NCI-H460 (cell line): ENCODE measurements at places on chromosomes 6 and 20. TPM values are rescaled to one million over a fixed set of nuclear protein-coding genes. Genes with fewer than 3 reads are reported as not detected.

DNA sequence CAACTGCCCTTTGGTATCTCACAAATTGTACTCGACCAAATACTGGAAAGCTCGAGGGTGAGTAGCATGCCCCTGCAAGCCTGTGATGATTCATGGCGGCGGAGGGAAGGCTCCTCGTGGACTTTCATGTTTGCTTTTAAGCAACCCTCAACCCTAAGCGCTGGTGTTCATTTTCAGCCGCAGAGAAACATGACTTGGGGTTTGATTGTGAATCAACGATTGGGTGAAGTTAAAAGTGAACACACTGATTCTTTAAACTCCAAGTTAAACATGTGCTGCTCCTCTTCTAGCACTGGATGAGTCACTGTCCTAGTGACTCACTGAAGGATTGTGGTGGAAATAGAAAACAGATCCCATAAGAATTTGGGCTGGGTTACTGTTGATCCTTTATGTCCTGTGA lies 8.3 kb downstream of the CD109 start:
- DNase-seq, result peak; percentile 40

- peak; percentile 94 for DNase-seq
Observed at GRCh38 chr6:30742316-30743098, at the start of gene FLOT1. FLOT1 (minus strand) TSS chr6:30742687; CDS start chr6:30742189, 498 bp downstream.

- no peak for DNase-seq
Observed at GRCh38 chr6:78829407-78829806, 37.9 kb upstream of the IRAK1BP1 start.

DNA sequence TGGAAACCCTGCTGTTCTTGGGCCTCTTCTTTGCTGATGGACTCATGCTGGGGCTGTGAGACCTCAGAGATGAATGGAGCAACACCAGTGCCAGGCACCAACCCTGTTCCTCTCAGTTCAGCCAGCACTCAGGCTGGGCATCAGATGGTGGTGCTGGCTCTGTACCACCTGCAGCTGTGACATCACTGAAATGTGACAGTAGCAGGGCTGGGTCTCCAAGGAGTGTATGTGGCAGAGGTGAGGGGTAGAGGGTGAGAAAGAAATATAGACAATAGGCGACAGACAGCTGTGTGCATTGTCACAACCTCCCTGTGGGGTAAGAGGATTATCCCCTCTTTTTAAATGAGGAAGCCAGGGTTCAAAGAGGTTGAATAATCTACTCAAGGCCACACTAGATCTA lies at the start of gene TP53TG5:
TSS of gene TP53TG5 (minus strand) at position 135 of the 400 bp plus-strand sequence. CDS start at position 46, 89 bp downstream.
- DNase-seq, result no peak

- DNase-seq, result no peak
Observed at GRCh38 chr6:15254070-15254975, 8.5 kb downstream of the JARID2 start.

- DNase-seq, result no peak
Observed at GRCh38 chr6:15507221-15507620, 155.6 kb downstream of the DTNBP1 start.

GRCh38 chr6:17971128-17972073 lies 16.0 kb downstream of the KIF13A start:
- DNase-seq, result no peak

GRCh38 chr20:2469991-2470422 lies 582 bp downstream of the SNRPB start:
- no peak for DNase-seq

- DNase-seq, result peak; percentile 33
Observed at GRCh38 chr6:87393026-87393622, 14.6 kb upstream of the CFAP206 start.

DNA sequence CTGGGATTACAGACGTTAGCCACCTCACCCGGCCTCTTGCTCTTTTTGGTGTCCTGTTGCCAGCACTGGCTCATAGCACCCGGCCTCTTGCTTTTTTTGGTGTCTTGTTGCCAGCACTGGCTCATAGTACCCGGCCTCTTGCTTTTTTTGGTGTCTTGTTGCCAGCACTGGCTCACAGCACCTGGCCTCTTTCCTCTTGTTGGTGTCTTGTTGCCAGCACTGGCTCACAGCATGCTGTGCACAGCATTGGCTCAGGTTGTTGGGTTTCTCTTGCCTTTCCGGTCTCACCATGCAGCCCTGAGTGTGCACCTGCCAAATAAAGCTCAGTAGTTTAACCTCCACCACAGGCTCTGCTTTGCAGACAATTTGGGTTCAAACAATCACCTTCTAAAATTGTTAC lies 208.2 kb downstream of the THBS2 start:
- DNase-seq, result no peak

GRCh38 chr20:36219671-36220220 lies 16.5 kb upstream of the AAR2 start:
- no peak for DNase-seq

DNA sequence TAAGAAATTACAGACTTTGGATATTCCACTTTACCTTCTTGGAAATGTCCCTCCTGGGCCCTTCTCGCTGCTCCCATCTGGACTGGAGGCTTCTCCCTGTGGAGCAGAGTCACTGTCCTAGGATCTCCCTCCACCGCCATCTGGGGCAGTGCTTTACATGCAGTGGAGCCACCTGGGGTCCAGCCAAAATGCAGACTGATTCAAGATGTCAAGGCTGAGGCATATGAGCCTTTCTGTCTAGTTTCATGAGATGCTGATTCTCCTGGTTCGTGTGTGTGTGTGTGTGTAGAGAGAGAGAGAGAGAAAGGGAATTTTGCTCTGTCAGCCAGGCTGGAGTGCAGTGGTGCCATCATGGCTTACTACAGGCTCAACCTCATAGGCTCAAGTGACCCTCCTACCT lies 14.9 kb downstream of the MICA start:
- no peak for DNase-seq

GRCh38 chr6:6350696-6351095 lies 30.2 kb upstream of the F13A1 start:
- DNase-seq, result no peak

DNA sequence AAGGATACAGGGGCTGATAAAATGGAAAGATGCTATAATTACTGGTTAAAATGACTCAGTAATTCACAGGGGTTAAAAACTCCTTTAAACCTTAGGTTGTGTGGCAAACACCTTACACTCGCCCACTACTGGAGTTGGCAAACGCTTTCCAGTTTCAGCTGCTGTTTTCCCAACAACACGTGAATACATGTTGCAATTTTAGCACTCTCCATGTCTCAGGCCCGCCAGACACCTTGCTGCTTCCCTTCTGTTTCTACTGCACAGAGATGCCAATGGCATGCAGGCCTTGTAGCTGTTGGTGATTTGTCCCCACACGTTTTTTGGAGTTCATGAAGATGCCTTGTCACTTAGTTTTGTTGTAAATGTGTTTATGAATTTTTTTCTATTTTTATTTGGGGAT lies 5.3 kb upstream of the TTPAL start:
- no peak for DNase-seq

- DNase-seq, result peak; percentile 93
Observed at GRCh38 chr20:381581-382290, 1.2 kb downstream of the TRIB3 start.

DNA sequence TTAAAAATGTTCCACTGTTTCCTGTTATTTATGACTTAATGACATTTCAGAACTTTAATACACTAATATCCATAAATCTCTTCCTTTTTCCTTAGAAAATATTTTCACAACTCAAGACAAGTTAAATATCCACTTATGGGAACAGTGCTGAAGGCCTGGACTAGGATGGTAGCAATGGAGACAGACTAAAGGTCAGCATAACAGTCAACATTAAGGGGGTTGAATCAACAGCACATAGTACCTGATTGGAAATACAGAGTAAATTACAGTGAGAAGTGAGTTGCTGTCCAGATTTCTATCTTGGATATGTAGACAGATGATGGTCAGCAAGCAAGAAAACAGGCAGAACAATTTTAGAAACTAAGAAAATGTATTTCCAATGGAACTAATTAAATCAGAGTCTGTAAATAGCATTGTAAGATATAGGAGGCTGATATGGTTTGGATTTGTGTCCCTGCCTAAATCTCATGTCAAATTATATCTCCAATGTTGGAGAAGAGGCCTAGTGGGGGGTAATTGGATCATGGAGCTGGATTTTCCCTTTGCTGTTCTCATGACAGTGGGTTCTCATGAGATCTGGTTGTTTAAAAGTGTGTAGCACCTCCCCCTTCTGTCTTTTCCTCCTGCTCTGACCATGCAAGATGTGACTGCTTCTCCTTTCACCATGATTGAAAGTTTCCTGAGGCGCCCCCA lies 682.7 kb downstream of the MAFB start:
- DNase-seq, result no peak

GRCh38 chr6:33015798-33016197 lies 6.4 kb upstream of the HLA-DOA start:
- no peak for DNase-seq

- no peak for DNase-seq
Observed at GRCh38 chr6:125489579-125490285, 188.0 kb upstream of the HDDC2 start.

DNA sequence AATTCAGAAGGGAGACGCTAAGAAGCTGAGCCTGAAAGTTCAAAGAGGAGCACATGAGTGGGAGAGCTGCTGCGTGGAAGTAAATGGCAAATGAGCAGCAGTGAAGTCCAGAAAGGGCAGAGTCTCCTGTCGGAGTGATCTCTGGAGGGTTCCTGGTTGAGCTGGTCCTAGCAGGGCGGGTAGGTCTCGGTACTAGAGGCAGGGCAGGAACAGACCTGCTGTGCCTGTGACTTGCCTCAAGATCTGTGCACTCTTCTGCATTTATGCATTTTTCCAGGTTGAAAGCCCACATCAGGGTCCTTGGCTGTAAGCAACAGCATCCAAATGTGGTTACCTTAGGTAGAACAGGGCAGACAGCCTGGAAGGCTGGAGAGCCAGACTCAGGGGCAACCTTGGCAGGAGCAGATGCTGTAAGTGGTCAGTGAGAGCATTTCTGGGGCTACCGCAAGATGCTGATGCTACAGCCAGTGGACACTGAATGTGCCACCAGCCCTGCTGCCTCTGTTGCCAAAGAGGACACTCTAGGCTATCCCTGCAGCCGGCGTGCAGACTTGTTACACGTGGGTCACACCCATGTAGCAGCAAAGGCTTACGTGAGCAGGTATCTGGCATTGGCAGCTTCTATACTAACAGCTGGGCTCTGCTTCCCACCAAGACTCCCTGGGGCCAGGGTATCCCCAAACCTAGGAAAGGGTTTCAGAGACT lies 8.4 kb downstream of the DUSP22 start:
- no peak for DNase-seq

- no peak for DNase-seq
Observed at GRCh38 chr6:155215906-155216305, 47.9 kb upstream of the CLDN20 start.

- no peak for DNase-seq
Observed at GRCh38 chr6:53210811-53211210, 62.2 kb upstream of the GCM1 start.

DNA sequence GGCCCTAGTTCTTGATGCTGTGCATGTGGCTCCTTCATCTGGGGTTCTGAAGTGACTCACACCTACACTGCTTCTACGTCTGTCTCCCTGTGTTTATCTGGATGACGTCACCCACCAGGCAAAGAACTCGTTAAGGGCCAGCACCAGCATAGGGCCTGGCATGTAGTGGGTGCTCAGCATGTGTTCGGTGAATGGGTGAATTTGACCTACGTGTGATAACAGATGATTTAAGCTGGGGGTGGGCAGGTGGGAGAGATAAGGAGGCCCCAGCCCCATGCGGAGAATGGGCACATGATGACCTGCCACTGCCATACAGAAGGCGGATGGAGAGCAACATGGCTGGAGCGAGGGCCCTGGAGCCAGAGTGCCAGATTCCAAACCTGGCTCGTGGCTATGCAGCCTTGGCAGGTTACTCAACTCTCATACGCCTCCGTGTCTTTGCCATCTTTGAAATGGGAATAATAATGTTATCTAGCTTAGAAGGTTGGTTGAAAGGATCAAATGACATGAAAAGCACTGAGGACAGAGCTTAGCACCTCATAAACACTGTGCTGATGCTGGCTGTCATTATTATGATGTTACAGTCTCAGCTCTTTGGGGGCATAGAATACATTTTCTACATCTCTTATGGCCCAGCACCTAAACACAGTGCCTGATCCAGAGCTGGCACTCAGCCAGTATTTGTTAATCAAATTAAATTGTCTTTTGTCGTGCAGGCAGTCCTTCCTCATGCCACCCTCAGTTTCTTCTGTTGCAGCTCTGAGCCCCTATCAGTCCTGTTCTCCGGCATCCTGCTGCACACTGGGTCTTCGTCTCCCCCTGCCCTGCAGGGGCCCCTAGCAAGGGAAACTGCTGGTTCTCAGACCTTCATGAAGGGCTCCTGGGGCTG lies 39.6 kb downstream of the VEGFA start:
- no peak for DNase-seq

Gene SYCP2
- total RNA-seq, result 1.3 and 2.6 TPM in 2 replicates

Gene UNC93A
- total RNA-seq, result not detected in 2 replicates

Gene OR10C1
- not detected in 2 replicates for total RNA-seq

Gene DNAH8
- not detected in 2 replicates for total RNA-seq

Gene SNAI1
- total RNA-seq, result 2.2 and 2.3 TPM in 2 replicates

Gene SLC26A8
- total RNA-seq, result not detected in 2 replicates

Gene SOBP
- 0.59 and 1.6 TPM in 2 replicates for total RNA-seq

Gene ULBP2
- 3.8 and 4.5 TPM in 2 replicates for total RNA-seq

Gene RHAG
- total RNA-seq, result not detected in 2 replicates

Gene KHDRBS2
- not detected in 2 replicates for total RNA-seq

Gene VNN1
- not detected in 2 replicates for total RNA-seq

Gene TMEM74B
- total RNA-seq, result 1.6 and 2.2 TPM in 2 replicates
